ENCODE measurements at places on chromosomes 16 and 17. TPM values are rescaled to one million over a fixed set of nuclear protein-coding genes. Genes with fewer than 3 reads are reported as not detected.

The KRT20 gene
- not detected for total RNA-seq

The PRKAR1A gene
- total RNA-seq = 967 TPM

The ANKS4B gene
- total RNA-seq = not detected

The ZNF213 gene
- total RNA-seq = 7.5 TPM

The TBC1D3C gene
- not detected for total RNA-seq
